Kidney (tissue), 22 donors: ENCODE measurements at places on chromosomes 12 and 14.

DNA sequence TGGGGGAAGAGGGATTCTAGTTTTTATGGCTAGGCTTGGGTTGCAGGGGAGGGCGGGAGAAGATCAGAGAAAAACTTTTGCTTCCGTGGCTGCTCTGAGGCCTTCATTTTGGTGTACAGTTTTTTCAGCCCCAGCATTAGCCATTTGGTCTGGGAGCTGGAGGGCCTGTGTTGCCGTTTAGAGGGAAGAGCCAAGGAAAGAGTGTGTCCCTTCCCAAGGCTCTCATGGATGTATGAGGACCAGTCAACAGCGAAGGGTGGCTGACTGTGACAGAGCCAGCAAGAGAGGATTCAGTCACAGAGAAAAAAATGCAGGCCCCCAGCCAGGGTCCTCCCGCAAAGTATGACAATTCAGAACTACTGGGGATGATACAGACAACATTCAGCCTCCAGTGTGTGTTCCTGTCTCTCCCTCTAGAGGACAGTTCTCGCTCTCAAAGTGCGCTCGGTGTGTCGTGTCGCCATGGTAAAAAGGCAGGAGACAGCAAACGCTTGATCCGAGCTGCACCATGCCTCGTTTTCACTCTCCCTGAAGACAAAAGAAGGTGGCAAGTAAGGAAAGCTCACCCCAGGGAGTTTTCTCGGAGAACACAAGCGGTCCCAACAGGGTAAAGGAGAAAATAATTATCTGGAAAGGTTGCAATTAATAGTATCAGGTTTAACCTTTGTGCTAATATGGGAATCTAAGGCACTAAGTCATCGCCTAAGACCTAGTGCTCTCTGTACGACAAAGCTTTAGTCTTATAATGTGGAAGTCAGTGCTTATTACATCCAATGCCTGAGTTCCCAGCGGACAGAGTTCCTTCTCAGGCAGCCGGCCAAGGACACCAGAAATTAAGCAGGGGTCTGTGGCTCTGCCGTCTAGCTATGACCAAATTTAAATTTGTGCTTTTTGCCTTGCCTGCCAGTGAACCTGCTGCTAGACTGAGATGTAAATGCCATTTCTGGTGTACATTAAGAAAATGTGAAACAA, 157.3 kb upstream of the PLXNC1 start:
- DNase-seq = peak; percentile 67

- DNase-seq = no peak
Measured at GRCh38 chr12:12718853-12719252, 1.7 kb downstream of the CDKN1B start.

DNA sequence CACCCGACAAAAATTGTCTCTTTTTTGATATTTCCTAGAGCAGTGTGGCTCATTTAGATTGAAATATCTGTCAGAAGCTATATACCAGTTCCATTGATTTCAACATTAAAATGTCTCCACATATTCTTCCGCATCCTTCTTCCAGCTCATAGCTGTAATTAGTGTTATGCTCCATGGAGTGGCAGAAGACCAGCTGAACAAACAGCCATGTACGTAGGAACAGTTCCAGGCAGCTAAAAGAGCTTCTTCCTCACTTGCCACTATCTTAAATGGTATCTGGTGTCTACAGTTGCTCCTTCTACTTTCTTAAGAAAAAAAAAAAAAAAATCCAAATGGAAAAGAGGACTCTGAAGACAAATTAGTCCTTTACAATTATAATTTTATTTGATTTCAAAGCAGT, 848.0 kb downstream of the DIO2 start:
- no peak for DNase-seq

- peak; percentile 84 for DNase-seq
Measured at GRCh38 chr12:30796313-30796780, 41.6 kb upstream of the CAPRIN2 start.

GRCh38 chr12:60992087-60992486, 1268.1 kb upstream of the USP15 start:
- DNase-seq = no peak

GRCh38 chr14:24715239-24715638, 81.2 kb upstream of the GZMB start:
- DNase-seq = no peak

GRCh38 chr14:105694961-105695360, 168.6 kb downstream of the TMEM121 start:
- DNase-seq = no peak
